ENCODE measurements at places on chromosomes 1 and 21.

DNA sequence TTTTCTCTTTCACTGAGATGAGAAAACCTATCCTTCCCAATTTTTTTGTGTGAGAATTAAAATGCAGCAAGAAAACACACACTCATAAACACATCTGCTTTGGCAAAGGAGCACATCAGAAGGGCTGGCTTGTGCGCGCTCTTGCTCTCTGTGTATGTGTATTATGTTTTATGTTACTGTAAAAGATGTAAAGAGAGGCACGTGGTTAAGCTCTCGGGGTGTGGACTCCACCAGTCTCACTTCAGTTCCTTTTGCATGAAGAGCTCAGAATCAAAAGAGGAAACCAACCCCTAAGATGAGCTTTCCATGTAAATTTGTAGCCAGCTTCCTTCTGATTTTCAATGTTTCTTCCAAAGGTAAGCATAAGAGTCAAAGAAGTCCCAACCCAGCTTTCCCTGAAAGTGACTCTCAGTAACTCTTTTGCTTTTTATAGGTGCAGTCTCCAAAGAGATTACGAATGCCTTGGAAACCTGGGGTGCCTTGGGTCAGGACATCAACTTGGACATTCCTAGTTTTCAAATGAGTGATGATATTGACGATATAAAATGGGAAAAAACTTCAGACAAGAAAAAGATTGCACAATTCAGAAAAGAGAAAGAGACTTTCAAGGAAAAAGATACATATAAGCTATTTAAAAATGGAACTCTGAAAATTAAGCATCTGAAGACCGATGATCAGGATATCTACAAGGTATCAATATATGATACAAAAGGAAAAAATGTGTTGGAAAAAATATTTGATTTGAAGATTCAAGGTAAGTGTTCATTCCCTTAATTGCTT lies at the start of gene CD2:
Gene CD2, plus strand, starts transcription at position 233 of the 780 bp plus-strand sequence. Its CDS starts 63 bp downstream, at position 296.
- no peak for DNase-seq

DNA sequence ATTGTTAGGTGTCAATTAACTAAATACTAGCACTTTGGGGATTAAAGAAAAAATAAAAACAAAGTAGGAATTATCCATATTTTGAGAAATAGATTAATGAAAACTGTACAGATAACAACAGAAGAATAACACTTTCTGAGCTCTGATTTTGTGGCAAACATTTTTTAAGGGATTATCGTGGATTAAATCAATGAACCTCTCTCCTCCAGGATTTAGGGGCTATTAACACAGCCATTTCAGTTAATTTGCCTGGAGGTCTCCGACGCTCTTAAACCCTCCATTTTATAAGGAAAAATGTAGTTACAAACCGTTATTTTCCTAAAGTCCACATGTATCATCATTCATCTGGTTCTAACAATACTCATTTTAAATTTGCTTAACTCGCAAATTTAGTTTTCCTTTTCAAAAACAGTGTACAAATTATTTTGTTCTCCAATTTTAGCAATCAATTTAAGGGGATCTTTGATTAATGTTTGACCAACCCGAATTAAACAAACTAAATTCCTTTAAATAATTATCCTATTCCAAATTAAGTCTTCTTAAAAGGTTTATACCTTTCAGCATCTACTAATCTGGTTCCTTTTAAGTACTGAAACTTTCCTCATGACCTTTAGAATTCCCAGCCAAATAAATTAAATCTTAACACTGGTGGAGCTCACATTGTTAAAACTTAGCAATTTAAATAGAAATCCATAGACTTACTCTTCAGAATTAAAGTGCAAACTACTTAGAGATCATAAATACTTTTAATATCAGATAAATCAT lies 30.7 kb upstream of the RNF187 start:
- no peak for DNase-seq

DNA sequence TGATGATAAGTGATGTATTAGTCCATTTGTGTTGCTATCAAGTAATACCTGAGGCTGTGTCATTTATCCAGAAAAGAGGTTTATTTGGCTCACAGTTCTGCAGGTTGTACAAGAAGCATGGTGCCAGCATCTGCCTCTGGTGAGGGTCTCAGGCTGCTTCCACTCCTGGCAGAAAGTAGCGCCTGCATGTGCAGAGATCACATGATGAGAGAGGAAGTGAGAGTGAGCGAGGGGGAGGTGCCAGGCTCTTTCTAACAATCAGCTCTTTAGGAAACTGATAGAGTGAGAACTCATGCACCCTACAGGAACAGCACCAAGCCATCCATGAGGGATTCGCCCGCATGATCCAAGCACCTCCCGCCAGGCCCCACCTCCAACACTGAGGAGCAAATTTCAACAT lies 2.2 kb upstream of the FHAD1 start:
- DNase-seq, result no peak

DNA sequence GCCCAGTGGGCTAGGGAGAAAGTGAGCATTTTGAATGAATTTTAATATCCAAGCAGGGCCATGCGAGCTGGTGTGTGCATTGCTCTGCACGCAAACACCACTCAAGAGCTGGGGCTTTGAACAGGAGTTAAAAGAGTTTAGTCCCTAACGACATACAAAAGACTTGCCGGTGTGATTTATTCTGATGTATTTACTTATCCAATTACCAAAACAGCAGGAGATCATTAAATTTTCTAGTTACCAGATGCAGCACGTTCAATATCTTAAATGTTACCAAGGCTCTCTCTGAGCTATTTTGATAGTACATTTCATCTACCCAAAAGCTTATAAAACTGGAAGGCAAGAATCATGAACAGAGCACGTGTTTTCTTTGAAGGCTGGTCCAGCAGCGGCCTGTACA lies 30.0 kb upstream of the DMRTA2 start:
- no peak for DNase-seq

- no peak for DNase-seq
These were observed 562 bp downstream of the DYNLT5 start for GRCh38 chr1:66752671-66753371.

DNA sequence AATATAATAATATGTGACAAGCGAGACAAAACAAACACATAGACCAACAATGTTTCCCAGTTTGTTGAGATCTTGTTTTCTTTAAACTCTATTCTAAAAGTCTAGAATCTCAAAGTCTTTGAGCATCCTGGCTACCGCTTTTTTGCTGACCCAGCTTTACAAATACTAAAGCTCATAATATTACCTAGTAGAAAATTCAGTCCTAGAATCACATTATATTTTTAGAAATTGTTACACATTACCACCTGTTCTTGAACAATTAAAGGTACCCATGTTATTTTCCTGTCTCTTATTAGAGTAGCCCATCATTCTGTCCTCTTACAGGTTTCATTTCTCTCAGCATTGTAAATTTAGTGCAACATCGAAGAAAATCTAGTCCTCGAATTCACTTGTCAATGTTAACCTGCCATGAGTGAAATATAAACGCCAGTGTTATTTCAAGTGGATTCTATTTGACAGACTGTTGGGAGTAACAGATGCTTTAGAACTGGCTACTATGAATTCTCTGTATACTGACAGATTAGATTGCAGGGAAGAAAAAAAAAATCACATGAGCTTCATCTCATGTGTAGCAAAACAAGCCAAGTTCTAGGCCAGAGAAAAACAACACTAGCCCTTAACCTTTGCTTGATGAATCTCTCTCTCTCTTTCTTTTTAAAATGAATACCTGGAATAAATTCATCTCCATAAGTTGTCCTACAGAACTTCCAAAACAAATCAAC lies 851.2 kb upstream of the ADAMTS5 start:
- no peak for DNase-seq

GRCh38 chr1:245814651-245815050 lies 659.9 kb downstream of the KIF26B start:
- DNase-seq, result no peak
